Neural progenitor cell (in vitro differentiated cells): ENCODE measurements at places on chromosomes 4 and X. TPM values are rescaled to one million over a fixed set of nuclear protein-coding genes. Genes with fewer than 3 reads are reported as not detected.

- no peak for DNase-seq
These were observed 37.2 kb upstream of the PTPN13 start for GRCh38 chr4:86556791-86557415.

DNA sequence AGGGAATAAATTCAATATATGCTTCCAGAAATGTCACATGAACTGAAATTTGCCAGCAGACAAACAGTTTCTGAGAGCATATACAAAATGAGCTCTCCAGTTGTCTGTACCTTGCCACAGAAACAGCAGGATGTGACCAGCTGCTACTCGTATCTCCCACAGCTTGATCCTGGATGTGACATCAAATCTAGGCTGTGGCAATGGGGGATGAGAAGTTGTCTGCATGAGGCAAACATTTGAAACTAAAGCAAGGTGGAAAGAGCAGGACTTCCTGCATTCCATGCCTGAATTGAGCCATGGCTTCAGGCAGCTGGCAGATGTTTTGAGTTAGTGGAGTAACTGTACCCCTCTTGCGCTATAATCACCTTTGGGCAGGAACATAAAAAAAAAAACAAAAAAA is 1724.0 kb downstream of the RPA4 start:
- DNase-seq: no peak

DNA sequence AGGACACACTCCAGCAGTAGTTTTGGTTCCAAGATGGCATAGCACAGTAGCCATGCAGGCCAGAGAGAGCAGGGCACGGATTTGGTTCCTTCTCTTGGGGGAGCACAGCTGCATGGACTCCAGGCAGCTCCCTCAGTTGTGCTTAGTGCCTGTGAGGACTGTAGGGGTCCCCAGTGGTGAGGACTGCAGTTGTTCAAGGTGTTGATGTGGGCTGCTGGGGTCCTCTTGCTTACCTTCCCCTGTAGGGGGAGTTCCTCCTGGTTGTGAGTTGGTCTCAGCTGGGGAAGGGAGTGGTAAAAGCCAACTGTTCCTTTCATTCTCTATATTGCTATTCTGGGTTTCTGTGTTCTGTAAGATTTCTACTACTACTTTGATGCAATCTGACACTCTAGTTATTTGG is 606.5 kb downstream of the MAGEB5 start:
- peak; percentile 13 for DNase-seq

- DNase-seq: no peak
These were observed 72.5 kb downstream of the EVC2 start for GRCh38 chr4:5635826-5636195.

GRCh38 chrX:10120331-10120730 is 36.4 kb upstream of the CLCN4 start:
- no peak for DNase-seq

DNA sequence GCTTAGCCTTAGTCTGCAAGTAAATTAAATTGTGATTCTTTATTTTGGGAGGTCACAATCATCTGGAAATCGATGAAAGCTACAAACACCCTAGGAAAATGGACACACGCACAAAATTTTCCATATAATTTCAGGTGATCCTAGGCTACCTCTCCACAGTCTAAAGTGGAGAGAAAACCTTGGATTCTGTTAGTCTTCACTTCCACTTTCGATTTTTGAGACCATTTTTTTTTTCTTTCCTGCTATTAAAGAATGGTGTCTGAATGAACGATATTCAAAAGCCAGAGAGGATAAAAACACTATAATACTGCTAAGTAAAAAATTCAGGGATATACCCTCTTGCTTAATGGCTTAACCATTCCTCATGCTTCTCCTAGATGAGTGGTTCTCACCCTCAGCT is 1.7 kb downstream of the FBXL5 start:
- DNase-seq: no peak

GRCh38 chr4:122045533-122045932 is 93.7 kb upstream of the TRPC3 start:
- no peak for DNase-seq

DNA sequence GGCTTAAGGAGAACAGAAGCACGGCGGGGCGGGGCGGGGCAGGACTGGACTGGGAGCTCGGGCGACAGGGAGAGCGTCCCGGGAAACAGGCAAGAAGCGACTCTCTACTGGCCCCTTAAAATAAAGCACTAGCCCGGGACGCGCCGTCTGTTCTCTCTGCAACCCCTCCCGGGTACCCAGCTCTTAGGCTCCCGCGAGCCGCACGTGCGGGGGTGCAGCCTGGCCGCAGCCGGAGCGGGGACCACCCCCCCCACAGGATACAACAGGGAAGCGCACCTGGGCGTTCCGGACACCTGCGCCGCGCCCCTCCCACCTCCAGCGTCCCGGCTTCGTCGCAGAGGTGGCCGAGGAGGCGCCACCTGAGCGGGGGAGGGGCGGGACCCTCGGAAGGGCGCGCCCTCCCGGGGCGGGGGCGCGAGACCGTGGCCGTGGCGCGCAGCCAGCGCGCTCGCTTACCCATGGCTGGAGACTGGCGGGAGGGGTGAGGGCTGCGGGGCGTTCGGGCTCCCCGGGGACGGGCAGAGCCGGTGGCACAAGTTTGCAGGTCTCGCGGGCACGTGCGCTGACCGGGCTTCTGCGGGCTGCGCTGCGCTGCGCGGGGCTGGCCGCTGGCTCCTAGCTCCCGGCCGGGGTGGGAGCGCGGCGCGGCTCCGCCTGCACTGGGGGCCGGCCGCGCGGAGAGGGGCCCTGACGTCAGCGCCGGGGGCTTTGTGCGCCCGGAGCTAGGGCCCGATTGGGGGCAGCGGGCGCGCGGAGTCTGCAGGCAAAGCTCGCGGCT is 91.5 kb downstream of the GEMIN8 start:
- DNase-seq: peak; percentile 76

DNA sequence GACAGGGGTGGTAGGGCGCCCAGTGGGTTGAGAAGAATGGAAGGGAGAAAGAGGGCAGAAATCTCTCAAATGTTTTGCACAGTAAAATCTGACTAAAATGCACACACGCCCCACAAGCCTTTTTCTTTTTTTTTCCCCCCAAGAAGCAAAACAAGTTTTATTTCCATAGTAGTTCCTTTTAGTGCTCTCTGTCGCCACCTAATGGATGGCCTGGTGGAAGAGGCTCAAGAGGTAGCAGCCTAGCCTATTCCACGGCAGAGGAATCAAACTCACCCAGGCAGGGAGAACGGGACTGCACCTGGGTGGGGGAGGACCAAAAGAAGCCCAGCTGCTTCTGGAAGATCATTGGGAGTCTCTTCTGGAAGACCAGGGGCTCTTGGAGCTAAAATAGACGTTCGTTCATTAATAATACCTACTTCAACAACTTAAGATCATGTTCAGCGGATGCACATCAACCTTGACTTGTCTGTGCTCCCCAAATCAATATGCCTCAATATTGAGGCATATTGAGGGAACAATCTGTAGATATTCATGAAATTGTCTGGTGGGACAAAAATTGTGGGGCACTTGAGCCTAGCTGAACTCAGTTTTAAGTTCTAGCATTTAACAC is 31.6 kb upstream of the IRAK1 start:
- peak; percentile 66 for DNase-seq

- no peak for DNase-seq
These were observed 41.0 kb upstream of the SORBS2 start for GRCh38 chr4:185852961-185853360.

The TMEM156 gene
- not detected in 2 replicates for total RNA-seq

The SLC6A14 gene
- 0.04 TPM in 1 of 2 replicates, not detected in the other for total RNA-seq

The FGFBP1 gene
- not detected in 2 replicates for total RNA-seq

The SLC30A9 gene
- total RNA-seq: 83.9 and 113 TPM in 2 replicates

The GPR143 gene
- 10.6 and 13.6 TPM in 2 replicates for total RNA-seq

The ABCG2 gene
- 0.62 and 2.4 TPM in 2 replicates for total RNA-seq

The LNX1 gene
- 0.34 and 0.43 TPM in 2 replicates for total RNA-seq

The CYLC1 gene
- not detected in 2 replicates for total RNA-seq
